Activated T-helper 9 cell treated with anti-CD3 and anti-CD28 coated beads, Interleukin-2, amount 50 U/mL, for 16 hours (primary cell): ENCODE measurements at places on chromosomes 4 and X.

GRCh38 chr4:152185786-152186550 is 349.9 kb downstream of the FBXW7 start:
- no peak for DNase-seq

GRCh38 chr4:25913056-25913850 is 767 bp upstream of the SMIM20 start:
- DNase-seq: peak; percentile 3

GRCh38 chrX:42869659-42870476 is 91.9 kb upstream of the PPP1R2C start:
- no peak for DNase-seq

DNA sequence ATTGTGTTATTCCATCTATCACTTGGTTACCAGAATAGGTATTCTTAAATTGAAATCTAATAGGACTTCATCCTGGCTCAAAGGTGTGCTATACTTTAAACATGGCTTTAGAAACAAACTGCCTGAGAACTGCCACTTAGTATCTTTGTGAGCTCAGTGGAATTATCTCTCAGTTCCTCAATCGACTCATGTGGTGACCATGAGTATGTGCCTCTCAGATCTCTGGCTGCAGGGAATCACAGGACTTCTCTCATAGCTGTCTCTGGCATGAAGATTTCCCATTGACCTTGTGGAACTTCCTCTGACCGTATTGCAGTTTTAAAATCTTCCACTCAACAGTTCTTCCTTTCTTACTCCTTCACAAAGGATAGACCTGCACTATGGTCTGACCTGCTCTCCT is 681.9 kb upstream of the BOD1L1 start:
- DNase-seq: no peak

- DNase-seq: no peak
Observed at GRCh38 chr4:10120943-10121567, 4.5 kb upstream of the WDR1 start.

DNA sequence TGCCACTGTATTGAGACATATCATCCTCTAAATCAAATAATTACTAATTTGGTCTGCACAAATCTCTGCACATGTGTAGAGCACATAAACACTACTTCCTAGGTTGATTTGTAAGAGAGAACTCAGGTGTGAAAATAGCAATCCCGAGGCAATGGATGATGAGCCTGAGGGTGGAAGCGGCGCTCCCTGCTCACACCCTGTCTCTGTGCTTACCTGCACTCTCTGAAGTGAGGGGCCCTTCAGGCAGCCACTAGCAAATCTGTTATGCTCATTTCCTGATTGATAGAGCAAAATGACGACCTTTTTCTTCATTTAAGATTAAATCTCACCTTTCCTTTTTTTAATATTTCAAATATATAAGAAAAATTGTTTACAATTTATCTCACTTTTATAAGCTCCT is 1995.7 kb upstream of the AGA start:
- no peak for DNase-seq

GRCh38 chr4:38091636-38092035 is 131.4 kb downstream of the PTTG2 start:
- DNase-seq: no peak
